ENCODE measurements at places on chromosomes 3 and 15.

GRCh38 chr15:101504866-101505609, 15.5 kb upstream of the PCSK6 start:
- peak; percentile 23 for DNase-seq

DNA sequence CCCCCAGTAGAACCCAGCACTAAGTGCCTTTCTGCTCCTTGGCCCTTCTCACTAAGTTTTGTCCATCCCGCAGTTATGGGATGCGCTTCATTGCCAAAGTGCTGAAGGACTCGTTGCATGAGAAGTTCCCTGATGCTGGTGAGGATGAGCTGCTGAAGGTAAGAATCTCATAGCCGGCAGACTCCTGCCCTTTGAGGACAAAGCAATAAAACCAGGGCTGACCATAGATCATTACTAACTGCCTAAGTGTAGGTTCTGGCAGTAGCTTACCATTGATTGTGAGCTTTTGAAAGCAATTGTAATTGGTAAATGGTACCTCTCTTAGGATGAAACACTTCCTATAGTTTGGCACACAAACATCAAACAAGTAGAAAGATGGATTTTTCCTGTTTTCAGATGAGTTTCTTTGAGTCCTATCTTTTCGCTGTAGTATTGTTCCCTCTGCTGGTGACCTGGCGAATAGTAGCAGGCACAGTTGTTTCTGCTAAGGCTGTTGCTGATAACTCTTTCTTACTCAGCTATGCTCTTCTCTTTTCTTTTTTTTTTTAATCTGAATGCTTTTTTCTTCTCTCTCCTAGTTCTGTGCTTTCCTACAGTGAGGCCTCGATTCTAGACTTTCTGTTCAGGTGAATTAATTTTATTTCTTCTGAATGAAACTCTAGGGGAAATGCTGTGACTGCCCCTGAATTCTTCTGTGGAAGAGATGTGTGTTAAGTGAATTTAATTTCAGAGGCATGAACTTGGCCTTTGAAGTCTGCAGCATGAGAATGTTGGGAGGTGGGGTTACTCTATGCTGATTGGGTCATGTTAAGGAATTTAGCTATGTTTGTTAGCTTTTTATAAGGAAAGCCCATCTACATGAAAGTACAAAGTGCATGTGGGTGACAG, 47.4 kb upstream of the CRTC3 start:
- DNase-seq, result no peak

GRCh38 chr3:116835658-116836057, 126.1 kb downstream of the TUSC7 start:
- DNase-seq, result no peak

DNA sequence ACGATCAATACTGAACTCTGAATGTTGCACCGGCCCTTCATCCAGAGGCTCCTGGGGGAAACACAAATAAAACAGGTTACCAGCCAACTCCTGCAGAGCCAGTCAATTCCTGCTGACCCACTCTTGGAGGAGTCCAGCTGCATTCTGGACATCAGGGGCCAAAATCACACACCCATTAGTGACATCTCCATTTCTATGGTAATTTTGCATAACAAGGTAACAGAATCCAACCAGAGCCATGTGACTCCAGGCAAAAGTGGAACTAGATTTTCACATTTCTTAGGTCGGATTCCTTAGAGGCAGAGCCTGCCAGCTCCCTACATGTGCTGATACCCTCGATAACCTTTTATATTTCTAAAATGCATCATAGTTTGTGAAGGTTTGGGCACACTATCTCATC, 119.2 kb upstream of the CTNNB1 start:
- no peak for DNase-seq

- DNase-seq, result no peak
Measured at GRCh38 chr3:141960731-141961130, 84.3 kb downstream of the ATP1B3 start.

DNA sequence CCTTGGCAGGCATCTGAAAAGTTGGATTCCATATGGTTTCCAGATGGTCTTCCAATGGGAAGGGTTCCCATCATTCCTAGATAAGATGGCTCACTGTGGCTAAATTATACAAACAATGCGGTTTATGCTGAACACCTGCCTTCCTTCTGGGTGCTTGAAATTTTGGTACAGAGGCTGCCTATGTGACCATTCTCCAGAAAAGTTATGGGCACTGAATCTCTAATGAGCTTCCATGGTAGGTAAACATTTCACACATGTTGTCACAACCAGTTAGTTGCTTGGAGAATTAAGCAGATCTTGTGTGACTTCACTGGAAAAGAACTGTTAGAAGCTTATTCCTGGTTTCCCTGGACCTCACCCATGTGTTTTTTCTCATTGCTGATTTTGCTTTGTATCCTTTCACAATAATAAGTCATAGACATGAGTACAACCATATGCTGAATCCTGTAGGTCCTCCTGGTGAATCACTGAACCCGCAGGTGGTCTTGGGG, 30.1 kb downstream of the PLOD2 start:
- no peak for DNase-seq

DNA sequence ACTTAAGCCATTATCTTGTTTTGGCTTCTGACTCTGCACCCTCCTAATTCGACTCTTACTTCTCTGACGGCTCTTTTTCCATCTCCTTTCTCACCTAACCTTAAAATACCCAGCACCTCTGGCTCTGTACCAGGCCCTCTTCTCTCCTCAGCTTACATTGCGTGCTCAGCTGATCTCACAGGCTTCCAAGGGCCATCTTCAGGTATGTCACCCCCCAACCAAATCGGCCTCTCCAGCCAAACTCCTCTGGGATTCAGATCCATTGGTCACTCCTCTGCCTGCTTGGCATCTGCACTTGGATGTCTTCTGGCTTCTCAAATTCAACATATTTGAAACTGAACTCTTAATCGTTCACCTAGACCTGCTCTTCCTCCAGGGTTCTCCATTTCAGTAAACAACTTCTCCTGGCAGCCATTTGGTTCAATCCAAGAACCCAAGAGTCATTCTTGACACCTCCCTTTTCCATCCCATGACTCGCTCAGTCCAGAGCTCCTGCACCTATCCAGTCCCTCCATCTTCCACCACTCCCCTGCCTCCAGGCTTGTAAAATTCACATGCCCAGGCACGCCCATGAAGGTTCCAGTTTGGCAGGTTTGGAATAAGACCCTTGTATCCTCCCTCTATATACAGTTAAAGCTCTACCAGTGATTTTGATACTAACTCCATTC, 35.2 kb upstream of the SLC41A3 start:
- DNase-seq, result no peak

- DNase-seq, result peak; percentile 53
Measured at GRCh38 chr3:50133283-50133615, 21.9 kb upstream of the SEMA3F start.

DNA sequence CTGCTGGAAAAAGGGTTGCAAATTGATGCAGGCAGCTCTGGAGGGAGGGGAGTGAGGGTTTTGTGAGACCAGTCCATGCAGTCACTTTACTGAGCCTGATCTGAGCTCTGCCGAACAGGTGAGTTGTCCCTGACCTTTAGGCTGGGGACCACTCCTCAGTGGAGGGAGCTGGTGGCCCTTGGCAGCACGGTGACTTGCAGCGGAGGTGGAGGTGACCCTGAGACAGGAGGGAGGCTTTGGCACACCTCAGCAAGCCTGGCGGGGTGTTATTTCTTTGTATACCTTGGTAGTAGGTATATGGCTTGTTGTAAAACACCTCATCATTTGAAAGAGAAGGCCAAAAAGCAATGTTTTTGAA, 43.5 kb downstream of the FGD5 start:
- no peak for DNase-seq

DNA sequence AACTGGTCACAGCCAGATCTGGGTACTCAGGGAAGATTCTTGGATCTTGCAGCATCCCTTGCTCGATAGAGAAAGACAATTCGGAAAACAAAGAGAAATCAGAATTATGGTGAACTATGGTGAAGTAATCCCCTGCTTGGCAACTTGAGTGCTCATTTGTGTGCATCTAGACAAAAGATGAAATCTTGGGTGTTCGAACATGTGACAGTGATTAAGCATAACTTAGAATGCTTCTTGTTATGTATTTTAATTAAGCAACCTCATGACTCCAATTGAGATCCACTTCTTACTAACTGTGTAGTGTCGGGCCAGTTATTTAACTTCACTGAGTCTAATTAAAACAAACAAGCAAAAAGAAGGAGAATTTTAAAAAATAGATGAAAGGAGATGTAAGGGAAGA, 56.5 kb downstream of the ZNF385D start:
- no peak for DNase-seq

GRCh38 chr3:66983101-66983500, 15.0 kb upstream of the KBTBD8 start:
- DNase-seq, result no peak

DNA sequence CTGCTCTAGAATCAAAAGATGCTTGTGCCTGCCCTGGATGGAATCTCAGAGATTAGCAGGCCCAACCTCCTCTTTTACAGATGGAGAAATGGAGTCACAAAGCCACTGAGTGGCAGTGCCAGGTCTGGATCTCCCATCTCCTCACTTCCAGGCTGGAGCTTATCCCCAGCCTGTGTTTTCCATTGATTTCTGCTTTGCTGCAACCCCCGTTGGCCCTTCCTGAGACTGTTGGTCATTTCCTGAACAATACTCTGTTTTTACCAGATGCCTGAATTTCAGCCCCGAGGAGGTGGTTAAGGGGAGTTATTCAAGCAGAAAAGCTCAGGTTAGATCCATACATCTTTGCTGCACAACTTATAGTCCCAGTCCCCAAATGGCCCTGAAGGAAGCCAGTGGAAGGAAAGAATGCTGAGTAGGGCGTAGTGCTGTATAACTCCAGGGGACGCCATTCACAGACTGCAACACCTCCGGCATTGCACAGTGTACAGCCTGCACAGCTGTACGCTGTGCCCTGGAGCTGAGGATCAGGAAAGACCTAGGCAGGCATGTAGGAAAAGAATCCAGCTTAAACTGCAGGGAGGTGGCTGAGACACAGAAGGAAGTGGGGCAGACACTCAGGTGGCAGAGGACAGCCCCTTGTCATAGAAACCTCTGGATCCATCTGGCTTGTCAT, 77.5 kb downstream of the RPLP1 start:
- no peak for DNase-seq

GRCh38 chr15:95247071-95247984, 1016.0 kb downstream of the MCTP2 start:
- peak; percentile 76 for DNase-seq

GRCh38 chr3:94156626-94157025, 93.8 kb downstream of the NSUN3 start:
- no peak for DNase-seq

DNA sequence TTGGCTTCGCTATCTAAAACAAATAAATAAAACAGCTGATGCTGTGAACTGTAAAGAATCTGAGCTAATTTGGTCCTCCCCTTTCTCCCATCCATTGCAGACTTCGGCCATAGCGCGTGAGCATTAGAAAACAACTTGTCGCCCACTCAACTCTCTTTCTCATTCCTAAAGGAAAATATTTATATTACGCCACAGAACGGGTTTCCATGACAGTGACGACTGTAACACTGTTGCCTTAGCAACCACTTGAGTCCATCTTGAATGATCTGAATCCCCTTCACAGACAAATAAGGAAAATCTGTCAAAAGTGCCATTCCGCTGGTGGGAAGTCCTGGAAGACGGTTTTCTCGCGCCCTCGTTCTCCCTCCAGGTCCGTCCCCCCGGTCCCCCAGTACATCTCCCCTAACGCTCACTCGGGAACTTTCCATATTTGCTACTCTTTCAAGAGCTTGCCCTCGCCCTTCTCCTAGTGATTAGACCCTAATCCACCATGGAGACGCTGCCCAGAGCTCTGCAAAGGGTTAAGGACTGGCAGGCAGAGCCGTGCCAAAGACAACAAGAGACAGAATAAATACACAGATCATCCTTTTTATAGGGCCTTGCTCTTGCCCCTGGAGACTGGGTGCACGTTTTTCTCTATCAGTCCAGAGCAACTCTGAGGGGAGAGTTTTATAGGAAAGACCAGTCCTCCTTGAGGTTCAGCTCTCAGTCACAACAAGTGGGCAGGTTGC, 50.5 kb downstream of the CRYGS start:
- DNase-seq, result no peak

DNA sequence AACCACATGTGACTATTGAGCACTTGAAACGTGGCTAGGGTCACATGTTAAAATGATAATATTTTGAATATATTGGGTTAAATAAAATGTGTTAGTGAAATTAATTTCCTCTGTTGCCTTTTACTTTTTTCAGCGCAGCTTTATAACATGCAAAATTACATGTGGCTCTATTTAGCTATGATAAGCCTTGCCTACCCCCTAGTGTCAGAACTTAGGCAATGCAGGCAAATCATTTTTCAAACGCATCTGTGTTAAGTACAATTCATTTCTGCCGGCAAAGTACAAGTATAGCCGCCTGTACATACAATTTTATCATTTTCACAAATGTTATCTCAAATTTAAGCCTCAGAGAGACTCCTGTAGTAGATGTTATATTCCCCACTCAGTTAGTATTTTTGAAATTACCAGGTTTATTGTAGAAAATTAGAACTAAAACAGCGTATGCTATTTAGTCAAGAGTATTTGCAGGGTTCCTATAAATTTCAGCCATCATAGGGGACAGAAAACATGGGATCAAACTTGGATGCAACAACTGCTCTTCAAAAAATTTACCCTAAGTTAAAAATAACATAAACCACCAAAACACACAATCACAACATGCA, 56.1 kb downstream of the TAFA4 start:
- no peak for DNase-seq

DNA sequence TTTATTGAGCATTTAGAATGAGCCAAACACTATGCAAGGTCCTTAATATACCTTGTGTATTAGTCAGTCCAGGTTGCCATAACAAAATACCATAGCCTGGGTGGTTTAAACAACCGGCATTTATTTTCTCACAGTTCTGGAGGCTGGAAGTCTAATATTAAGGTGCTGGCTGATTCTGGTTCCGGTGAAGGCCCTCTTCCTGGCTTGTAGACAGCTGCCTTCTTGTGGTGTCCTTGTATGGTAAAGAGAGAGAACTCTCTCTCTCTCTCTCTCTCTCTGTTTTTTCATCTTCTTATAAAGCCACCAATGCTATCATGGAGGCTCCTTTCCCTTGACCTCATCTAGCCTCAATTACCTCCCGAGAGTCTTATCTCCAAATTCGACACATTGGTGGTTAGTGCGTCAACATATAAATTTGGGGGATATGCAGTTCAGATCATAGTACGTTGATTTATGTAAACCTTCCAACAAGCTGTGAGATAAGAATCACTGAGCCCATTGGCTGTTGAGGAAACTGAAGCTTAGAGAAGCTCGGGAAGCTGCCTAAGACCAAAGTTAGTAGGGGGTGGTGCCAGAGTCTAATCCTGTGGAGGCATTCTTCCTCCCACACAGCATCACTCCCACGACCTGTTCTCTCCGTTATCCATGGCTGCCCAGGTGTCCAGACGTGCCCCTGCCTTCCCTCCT, 298.0 kb upstream of the PROK2 start:
- no peak for DNase-seq
